Epithelial cell of esophagus (primary cell): ENCODE measurements at places on chromosomes 2 and 18.
A peak's percentile ranks its signal among the peaks of the same experiment; 100 is the strongest.

DNA sequence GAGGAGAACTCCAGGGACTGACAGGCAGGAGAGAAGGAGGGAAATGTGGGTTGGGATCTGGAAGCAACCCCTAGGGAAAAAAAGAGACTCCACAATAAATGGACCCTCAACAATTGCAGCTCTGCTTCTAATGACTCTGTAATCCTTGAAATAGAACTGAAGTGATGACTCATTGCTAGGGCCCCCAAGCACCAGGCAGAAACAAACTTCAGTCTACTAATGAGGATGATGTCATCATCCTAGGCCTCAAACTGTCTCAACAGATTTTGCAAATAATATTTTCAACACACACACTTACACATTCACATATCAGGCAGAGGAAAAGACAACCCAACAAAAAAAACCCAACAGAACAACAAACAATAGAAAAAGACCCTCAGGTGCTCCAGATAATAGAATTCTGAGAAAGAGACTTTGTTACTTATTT lies 143.3 kb downstream of the HDAC4 start:
- DNase-seq, result peak; percentile 83

DNA sequence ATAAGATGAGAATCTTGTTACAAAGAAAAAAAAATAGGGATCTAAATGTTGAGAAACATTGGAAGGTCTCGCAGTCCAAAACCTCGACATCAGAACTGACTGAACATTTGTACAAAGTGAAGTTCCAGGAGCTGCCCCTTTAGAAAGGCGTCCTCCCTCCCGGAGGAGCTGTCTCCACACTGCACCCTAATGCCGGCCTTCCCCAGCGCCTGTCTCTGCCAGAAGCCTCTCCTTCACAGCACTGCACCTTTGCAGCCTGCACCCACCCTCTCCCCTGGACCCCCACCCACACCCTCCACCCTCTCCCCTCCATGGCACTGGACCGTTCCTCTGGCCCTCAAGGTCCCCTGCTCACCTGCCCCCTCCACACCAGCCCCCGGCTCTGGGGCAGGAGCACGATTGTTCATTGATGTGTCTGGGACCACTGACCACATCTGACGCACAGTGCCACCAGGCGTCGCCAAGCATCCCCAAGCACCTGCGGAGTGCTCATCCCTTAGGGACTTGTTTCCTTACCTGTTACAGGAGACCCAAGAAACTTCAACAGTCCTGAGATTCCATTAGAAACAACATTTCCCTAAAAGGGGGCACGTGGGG lies 90.3 kb upstream of the SNTG2 start:
- DNase-seq, result no peak

DNA sequence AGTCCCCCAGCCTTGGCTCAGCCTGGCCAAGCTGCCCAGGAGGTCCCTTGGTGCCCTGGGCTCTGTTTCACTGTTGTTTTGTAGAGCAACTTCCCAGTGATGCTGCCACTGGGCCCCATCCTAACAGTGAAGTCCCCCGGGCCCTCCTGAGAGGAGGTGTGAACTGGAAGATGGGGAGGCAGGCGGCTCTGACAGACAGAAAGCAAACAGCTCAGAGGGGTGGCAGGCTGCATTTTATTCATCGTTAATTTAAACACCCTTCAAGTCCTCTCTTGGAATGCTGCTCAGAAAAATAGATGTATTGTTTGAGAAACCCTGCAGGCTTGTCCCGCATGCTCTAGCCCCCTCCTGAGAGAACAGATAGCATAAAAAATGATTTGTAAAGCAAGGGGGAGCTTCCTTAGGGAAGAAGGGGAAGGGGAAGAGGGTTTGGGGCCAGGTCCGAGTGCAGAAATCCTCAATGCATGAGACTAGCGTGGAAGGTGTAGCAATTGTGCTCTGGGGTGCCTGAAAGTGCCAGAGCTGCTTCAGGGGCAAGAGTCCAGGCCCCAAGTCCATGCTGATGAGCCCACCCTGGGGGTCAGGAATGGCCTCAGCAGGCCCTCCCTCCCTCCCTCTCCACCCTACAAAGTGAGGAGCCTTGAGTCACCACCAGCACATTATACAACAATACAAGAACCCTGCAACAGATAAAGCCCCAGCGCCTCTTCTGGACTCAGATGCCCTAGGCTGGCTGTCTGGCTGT lies 113.6 kb downstream of the MSH2 start:
- no peak for DNase-seq

GRCh38 chr2:43117521-43118143 lies 108.8 kb downstream of the ZFP36L2 start:
- DNase-seq, result peak; percentile 41

DNA sequence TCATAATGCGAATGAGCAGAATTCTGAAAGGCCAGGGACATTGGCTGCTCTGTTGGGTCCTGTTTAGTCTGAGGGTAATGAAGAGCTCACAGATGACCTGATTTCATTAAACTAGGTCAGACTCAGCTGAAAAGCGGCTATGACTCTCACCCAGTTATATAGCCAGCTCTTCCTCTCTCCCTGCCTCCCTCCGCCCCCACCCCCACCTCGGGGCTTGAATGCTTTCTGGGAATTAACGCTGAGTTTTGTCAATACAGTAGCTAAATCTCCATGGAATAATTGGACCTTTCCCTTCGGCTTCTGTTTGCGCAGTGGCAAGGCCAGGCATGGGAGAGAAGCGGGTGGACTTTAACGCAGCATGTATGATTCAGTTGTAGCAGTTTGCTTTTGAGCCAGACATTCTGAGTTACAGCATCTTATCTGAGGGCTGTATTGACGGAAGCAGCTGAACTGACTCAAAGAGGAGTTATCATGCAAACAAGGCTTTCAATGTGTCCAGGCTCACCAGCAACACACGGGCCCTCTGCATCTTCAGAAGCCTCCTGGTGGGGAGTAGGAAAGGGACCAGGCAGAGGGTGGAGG lies 110.6 kb downstream of the MYCN start:
- DNase-seq, result no peak

- no peak for DNase-seq
Observed at GRCh38 chr2:54894467-54894866, 155.8 kb downstream of the RTN4 start.

DNA sequence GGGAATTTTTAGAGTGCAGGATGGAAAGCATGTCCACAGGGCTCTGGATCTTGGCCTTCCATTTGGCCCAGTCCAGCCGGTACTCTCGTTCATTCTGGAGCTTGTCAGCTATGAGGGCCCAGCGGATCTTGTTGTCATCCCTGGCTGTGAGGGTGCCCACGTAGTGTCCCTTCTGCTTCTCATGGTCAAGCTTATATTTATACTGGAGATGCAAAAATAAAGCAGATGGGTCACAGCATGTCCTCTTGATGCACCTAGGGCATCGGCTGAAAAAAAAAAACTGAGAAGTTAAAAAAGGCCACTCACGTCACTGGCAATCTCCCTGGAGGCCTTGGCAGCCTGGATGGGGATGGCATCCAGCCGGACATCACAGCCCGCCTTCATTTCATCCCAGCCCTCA lies 160.5 kb downstream of the RIF1 start:
- no peak for DNase-seq

DNA sequence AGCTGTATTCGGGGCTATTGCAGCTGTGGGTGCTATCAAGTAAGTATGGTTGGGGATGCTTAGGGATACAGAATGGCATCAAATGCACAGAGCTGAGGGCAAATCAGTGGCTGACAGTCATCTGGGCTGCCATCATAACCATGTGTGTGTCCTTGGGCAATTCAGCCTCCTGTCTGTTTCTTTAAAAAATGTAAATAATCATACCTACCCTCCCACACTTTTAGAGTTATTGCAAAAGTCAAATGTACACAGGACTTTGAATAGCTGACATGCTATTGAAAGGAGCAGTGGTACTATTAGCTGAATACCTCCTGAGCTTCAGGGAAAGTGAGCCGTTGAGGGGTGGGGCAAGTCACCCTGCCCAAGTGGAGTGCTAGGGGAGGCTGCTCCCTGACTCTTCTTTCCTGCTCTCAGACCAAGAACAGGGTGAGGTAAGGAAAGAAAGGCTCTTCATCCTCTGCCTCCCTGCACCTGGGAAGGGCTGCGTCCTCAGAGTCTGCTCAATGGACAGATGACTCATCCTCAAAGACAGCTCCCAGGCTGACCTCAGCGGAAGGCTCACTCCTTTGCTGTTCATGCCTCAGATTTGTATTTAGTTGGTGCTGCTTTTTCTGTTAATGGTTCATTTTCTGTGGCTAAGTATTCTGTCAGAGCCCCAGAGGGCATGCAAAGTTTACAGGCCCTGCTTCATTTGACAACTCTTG lies 54.9 kb upstream of the BZW1 start:
- DNase-seq, result peak; percentile 88

DNA sequence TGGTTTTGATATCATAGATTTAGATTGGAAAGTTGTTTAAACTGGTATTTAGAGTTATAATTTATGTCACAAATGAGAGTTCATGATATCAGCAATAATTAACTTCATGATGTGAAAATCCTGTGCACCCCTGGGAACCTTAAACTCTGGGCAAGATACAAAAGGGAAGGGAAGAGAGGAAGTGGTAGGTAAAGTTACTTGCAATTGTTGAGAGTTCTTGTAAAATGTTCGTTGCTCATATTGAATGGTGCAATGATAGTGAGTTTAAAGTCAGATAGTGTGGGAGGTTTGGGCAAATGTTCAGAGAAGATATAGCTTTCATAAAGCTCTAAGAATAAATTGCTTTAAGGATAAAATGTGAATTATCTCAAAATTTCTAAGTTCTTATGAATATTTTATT lies 75.4 kb downstream of the SP110 start:
- DNase-seq, result no peak

- no peak for DNase-seq
Observed at GRCh38 chr2:40363231-40363630, 88.7 kb downstream of the SLC8A1 start.

GRCh38 chr18:61908661-61909060 lies 15.9 kb upstream of the RNF152 start:
- no peak for DNase-seq

GRCh38 chr18:30889519-30890301 lies 152.8 kb downstream of the DSC3 start:
- DNase-seq, result peak; percentile 46

GRCh38 chr2:74238879-74239278 lies 40.5 kb downstream of the MTHFD2 start:
- peak; percentile 73 for DNase-seq

- no peak for DNase-seq
Observed at GRCh38 chr18:23852236-23853045, 162.1 kb upstream of the TTC39C start.

GRCh38 chr2:164593541-164593940 lies 27.7 kb downstream of the GRB14 start:
- DNase-seq, result no peak

GRCh38 chr18:63883617-63884016 lies 3.9 kb upstream of the SERPINB2 start:
- peak; percentile 74 for DNase-seq

GRCh38 chr2:63649829-63650228 lies 61.1 kb downstream of the MDH1 start:
- no peak for DNase-seq

DNA sequence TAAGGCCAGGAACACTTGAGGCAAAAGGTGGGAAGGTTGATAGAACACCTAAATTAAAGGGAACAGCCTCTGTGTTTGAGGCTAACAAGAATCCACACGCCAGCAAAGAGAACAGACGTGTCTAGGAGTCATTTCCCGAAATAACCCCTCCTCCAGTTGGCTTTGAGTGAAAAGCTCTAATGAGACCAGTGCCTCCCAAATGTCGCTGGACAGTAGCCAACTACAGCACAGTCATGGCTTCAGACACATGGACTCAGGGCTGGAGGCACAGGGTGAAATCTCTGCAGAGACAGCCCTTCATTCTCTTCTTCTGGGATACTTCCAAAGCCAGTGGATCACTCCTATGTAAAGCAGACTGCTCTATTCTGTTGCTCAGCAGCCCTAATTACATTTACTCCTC lies 49.6 kb downstream of the SOWAHC start:
- DNase-seq, result peak; percentile 95

DNA sequence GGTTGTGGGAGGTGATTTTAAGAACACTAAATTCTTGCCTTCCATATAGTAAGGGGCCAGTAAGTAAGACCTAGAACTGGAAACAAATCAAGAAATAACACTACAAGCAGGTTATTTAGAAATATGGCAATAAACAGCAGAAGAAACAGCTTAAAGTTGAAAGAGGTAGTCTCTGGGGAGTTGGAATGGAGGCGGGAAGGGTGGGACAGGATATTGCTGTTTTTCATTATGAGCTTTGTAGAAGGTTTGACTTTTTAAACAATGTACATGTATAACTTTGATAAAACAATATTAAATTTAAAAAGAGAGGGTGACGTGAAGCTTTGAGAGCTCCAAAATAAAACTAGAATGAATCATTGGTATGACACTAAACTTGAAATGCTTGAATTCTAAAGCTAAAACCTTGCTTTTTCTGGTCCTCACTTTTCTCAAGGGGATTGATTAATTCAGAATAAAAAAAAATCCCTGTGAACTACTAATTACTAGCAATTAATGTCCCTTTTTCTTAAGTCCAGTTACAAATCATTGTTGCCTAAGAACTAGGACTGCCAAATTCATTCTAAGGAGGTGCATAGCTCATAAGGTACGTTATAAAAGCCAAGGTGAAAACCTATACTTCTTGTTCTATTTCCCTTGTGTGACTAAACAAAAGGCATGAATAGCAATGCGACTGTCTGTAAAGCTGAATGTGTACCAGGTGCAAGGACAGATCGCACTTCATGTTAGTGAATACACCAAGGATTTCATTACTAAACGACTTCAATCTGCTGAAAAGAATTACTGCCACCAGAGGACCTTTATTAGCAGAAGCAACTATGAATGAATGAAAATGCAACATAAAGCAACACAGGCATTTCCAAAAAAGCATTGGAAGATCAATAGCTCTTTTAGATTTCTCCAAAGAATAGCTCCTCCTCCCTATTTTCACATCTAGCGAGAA lies 177.5 kb downstream of the RBM43 start:
- no peak for DNase-seq

GRCh38 chr2:64338910-64339500 lies 115.0 kb upstream of the LGALSL start:
- DNase-seq, result peak; percentile 49

DNA sequence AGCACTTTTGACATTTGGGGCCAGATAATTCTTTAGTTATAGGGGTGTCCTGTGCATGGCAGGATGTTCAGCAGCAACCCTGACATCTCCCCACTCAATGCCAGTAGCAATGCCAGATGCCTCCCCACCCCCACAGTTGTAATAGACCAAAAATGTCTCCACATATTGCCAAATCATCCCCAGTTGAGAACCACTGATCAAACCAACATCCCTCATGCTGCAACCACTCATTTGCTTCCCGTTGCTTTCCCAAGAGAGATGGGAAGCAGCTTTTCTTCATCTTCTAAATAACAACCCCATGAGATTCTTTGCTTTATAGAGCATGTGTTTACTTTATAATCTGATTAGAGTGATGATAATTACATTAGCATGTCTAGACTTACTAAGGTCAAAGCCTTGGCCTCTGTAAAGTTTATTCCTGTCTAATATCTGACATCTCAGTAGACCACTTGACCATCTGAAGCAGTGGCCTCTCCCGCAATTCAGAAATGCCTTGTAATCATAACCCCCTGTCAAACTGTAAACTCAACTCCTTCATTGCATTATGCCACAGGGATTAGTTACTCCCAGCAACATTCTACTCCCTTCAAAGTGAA lies 28.7 kb upstream of the C1D start:
- DNase-seq, result no peak

DNA sequence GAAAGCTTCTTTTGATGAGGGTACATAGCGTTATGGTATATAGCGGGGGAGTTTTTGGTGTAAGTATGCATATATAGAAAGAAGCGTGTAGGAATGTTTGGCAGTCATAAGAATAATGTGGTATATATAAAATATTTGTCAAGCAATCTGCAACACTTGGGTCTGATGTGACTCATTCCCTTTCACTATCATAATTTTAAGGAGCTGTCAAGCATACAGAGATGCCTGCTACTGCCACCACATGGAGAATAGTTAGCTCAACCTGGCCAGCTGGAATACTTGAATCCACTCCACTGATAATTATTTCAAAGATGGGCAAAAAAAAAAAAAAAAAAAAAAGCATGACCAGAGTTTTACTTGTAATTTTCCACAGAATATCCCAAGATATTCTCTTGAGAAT lies 559.8 kb upstream of the REG3G start:
- peak; percentile 4 for DNase-seq
